ENCODE measurements at places on chromosomes 1 and 21.
A peak's percentile ranks its signal among the peaks of the same experiment; 100 is the strongest.

DNA sequence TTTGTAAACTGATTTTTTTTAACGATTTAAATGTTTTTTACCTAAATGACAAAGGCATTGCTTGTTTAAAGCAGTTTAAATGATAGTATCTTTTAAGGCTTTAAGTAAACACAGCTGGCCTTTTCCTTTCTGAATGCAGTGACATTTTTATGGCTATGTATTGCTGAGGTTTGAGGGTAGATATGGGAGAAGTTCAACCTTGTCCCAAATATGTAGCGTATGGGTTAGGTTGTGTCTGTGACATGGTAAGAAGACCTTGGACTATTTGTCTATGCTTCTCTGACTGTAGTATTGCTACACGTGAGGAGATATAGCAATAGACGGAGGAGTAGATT, 32.5 kb downstream of the PKNOX1 start:
- DNase-seq = no peak

GRCh38 chr1:244231572-244232315, 180.7 kb downstream of the ZBTB18 start:
- DNase-seq = no peak

DNA sequence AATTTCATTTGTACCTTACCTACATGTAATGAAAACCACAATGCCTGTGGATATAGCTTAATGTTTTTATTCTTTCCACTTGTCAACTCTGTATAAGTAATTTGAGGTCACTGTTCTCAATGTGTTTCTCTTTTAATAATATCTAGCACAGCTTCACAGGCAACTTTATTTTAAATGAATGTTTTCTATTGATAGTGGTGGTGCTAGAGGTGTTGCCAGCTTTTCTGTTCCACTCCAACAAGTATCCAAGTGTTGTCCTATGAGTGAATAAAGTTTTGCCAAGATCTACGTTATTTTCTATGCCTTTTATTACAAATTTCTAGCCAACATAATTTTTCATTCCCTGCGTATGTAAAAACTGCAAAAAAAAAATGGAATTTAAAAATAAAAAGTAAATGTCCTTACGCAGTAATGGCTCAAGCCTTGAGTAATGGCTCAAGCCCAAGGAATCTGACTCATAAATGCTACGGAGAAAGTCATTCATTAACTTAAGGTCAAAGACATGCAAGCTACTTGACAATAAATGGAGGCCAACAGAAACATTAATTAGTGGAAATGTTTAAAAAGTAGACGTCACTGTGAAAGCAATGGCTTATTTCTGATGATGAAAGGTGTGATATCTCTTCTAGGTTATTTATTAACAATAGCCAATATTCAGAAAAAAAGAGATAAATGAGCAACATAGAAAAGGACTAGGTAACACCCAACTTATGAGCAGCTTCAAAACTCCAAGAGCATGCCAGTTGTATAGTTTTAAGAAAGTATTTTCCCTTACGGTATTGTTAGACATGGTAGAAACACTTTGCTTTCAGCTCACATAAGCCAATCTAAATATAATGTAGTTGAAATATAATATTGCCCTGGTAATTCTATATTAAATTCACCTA, 71.4 kb downstream of the SLC44A5 start:
- DNase-seq = no peak

GRCh38 chr1:110245876-110246620, 35.9 kb downstream of the KCNC4 start:
- DNase-seq = no peak

- no peak for DNase-seq
Observed at GRCh38 chr1:93317943-93318342, 27.8 kb upstream of the DR1 start.

DNA sequence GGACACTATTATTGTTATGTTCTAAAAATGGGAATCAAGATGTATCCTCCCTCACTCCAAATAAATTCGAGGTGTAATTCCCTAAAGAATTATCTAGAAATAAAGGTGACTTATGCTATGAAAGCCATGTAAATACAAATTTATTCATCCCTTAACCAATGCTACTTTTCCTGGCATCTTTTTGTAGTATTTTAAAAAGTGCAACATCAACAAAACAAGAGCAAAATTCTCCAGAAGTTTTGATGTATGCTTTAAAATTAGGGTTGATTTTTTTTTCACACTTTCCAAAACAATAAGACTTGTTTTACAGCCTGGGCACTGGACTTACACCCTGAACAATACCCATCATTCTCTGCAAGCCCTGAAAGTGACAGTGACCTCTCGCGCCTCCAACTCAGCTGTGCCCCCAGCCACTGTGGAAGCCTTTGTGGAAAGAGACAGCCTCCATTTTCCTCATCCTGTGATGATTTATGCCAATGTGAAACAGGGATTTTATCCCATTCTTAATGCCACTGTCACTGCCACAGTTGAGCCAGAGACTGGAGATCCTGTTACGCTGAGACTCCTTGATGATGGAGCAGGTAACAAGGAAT, 21.4 kb upstream of the CLCA1 start:
- DNase-seq = no peak

DNA sequence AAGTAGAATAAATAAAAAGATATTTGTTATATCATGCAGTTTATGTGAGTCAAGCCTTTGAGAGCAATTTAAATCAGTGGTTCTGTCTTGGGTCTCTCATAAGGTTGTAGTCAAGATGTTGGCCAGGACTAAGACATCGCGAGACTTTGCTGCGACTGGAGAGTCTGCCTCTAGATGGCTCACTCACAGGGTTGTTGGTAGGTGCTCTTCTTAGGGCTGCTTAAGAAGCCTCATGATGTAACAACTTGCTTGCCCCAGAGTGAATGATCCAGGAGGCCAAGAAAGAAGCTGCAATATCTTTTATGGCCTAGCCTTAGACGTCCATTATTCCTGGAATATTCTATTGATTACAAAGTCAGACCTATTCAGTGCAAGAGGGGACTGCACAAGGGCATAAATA, 73.1 kb upstream of the CACHD1 start:
- peak; percentile 84 for DNase-seq

- DNase-seq = no peak
Observed at GRCh38 chr1:158716335-158716734, 4.2 kb downstream of the OR6K3 start.

- no peak for DNase-seq
Observed at GRCh38 chr1:212504171-212504803, 71.6 kb downstream of the NENF start.

DNA sequence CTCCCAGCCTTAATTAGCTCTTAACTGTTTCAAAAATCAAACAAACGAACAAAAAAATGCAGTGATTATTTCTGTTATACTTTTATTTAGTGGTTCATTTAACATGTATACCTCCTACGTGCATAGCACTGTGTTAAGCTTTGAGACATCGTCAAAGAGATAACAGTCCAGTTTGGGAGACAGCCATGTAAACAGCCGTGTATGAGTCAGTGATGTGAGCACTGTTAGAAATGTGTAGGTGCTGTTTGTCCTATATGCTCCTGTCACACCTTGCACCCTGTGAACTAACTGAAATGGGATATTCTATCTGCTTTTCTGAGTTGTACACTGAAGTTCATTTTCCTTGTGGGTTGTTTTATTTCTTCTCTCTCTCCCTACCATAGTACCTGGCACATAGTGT, 109.7 kb upstream of the CACYBP start:
- no peak for DNase-seq

GRCh38 chr1:61005614-61006580, 76.5 kb upstream of the NFIA start:
- peak; percentile 65 for DNase-seq

DNA sequence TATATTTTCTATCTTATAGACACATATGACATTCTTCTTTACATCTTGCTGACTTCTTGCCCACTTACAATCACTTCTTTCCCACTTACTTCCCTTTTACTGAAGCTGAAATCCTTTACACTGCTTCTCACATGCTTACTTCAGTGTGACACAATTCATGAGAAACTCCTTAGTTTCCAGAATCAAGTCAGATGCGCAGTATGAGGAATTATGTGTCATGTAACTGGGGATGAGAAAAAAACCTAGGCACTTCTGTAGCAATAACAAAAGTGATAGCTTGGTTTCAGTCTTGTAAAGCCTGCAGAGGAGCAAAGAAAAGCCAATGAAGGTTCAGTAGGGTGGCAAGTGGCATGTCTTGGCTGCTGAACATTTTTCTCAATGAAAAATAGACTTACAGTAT, 566.2 kb upstream of the RGS18 start:
- DNase-seq = no peak

DNA sequence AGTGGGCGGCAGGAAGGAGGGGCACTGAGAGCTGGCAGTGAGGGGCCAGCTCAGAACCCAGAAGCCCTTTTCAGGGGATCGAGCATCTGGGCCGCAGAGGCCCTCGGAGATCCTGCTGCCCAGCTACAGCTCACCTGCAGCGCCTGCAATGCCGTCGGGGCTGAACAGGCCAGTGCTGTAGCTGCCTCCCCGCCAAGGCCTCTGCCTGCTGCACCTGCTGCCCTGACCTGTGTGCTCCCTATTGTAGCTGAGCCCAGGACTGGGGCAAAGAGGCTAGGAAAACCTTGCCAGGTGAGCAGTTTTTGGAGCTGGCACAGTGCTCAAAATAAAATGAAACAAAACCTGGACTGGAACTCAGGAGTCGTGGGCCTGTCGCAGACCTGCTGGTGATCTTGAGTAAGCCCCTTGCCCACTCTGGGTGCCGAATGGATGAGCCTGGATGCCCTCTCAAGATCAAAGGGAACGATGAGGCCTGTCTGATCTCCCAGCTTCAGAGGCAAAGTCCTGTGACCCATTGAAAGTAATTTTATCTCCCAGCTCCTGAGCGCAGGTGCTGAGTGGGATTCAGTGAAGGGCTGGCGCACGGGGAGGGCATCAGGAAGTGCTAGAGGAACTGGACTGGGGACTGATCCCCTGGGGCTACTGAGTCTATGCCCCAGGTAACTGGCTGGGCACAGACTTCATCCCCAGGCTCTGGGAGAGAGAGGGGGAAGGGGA, 154.6 kb downstream of the FOXD2 start:
- DNase-seq = no peak

DNA sequence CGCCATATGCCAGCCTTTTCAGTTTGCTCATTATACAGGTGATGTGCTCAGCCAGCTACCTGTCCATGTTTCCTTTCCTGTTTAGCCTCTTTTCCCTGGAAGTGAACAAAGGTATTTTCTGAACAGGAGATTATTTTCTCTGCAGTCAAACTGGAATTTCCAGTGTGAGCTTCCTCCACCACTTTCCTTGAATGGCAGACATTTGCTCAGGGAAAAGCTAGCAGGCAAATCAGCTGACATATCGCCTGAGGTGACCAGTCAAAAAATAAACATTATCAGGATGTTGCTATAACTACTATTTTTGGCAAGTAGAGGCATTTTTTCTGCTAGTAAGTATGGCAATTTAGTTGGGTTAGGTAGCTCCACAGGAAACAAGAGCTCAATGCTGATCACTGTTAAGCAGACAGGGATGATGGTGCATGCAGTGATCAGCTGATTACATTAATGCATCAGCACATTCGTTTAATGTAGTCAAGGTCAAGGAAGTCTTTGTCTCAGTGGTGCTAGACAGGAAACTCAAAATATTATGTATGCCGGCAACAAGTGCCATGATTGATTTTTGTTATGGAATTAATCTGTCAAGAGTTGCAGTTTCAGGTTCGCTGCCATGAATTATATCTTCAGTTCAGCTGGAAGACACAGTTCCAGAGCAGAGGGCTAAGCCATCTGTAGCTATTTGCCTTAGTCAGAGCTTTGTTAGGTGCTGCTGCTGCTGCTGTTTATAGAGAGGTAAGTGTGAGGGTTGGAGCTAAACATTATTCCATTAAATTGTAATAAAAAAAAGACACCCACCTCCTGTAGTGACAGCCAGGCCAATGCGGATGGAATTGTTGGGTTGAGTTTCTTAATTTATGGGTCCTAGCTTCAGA, 179.7 kb upstream of the ST6GALNAC5 start:
- DNase-seq = no peak

DNA sequence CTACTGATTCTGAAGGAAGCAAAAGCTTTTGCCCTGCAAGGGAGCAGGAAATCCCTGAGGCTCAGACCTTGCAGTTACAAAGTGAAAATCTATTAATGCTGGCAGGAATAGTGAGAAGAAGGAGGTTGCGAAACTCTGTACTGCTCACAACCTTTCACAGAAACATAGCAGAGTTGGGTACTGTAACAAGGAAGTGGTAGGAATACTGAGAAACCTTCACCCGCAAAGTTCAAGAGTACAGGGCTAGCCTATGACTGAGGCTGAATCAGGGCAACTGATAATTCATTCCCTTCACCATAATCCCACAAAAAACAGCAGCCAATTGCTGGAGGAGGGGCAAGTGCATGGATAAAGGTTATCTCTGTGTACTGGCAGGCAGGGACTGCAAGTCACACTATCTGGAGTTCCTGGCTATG, 23.9 kb upstream of the KCTD3 start:
- no peak for DNase-seq

GRCh38 chr1:184479435-184480167, 92.8 kb downstream of the C1orf21 start:
- no peak for DNase-seq

- DNase-seq = no peak
Observed at GRCh38 chr1:80363689-80364475, 1357.4 kb upstream of the ADGRL4 start.

DNA sequence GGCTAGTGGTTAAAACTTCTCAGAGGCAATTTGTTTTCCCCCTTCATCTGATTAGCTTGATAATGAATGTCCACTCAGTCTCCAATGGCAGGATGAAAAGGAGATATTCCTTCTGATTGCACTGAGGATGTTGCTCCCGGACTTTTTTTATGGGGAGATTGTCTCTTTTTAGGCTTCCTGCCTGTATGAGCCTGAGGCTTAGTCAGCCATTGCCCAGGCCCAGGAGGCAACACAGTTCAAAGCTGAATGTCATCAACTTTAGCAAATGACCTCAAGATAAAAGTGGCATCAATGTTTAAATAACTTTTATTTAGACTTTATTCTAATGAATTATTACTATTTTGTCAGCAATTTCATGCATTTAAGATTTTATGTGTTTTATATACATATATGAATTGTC, 162.9 kb upstream of the PTBP2 start:
- DNase-seq = no peak

GRCh38 chr1:40640314-40641076, 25.0 kb downstream of the RIMS3 start:
- DNase-seq = no peak

DNA sequence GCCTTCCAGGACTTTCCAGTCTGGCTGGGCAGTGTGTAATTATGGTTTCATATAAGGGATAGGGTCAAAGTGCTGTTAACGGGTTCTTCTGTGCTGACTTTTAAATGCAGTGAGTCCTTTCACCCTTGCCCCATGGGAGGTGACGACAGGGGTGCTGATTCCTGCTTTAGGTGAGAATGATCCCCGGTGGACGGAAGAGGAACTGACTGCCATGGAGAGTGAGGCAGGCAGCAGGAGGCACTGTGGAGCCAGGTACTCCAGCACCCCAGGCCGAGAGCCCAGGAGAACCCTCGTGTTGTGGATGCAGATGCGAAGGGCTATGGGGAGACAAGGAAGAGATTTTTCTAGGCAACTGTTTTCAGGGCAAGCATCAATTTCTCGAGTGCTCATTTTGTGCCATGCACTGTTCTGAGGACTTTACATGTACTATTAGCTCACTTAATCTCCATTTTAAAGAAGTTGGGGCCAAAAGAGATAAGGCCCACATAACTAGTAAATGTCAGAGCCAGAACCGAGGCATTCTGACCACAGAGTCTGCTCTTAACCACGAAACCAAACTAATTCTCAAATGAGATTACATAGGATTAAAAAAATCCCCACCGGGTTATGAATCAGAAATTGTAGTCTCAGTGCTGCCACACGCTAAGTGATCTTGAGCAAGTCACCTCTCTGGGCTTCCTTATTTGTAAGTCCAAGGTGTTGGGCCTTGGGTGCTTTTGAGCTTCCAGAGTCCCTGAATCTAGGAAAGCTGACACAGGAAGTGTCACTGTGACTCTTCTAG, 28.2 kb downstream of the STPG1 start:
- DNase-seq = peak; percentile 71

Measured in mesendoderm (in vitro differentiated cells).